ENCODE measurements at places on chromosomes 11 and 22.

DNA sequence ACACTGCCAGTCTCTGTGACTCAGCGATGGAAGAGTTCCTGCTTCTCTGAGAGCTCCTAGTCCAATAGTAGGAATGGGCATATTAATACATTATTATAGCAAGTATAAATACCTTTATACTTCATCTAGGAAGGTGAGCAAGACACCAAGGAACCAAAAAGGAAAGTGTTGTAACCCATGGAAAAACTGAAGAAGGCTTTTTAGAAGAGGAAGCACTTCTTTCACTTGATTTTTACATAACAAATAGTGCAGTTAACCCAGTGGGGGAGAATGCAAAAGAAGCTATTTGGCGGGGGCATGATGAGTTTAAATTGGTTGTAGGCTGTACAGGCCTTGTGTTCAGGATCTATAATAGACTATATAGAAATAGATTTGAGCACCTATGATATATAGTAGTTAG, 31.2 kb upstream of the C11orf87 start:
- DNase-seq: no peak

GRCh38 chr22:43829904-43830851, 18.1 kb upstream of the EFCAB6 start:
- no peak for DNase-seq

- no peak for DNase-seq
Measured at GRCh38 chr22:35684270-35684700, 33.4 kb upstream of the APOL5 start.

- no peak for DNase-seq
Measured at GRCh38 chr11:132904607-132905006, 627.7 kb downstream of the OPCML start.

DNA sequence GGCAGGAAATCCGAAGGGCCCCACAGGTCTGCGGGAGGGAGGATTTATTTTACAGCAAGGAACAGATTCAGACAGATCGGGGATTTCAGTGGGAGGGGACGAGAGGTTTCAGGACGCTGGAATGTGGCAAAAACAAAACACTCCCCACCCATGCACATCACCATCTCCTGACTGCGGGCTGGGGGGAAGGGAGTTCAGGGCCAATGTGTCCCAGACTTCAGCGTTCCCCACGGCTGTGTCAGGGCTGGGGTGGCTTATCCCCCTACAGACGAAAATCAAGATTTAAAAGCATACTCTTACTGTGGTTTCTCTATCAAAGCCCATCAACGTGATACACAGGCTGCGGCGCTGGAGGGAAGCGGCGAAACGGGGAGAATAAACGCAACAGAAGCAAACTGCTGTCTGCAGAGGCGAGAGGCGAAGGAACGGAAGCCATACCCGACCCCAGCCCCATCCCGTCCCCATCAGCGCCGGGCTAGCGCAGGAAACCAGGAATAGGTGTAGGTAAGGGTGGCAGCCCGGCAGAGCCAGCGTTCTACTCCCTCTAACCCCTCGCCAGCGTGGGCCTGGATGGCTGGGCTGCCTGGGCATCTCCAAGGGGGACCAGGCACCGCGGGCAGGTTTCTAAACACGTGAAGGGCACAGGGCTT, 2.7 kb downstream of the TENM4 start:
- no peak for DNase-seq

DNA sequence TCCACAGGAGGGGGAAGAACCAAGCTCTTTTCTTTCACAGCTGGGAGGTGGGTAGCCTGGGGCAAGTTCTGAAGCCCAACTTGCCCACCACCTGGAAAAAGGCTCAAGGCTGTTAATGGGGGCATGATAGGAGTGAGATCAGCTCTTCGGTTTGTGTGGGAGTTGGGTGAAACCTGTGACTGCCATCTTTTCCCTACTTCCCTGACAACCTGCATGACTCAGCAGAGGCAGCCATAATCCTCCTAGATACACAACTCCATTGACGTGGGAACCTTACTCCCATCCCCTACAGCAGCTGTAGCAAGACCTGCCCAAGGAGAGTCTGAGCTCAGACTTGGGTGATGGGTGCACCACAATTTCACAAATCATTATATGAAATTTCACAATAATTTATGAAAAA, 13.3 kb upstream of the OOSP4B start:
- no peak for DNase-seq

DNA sequence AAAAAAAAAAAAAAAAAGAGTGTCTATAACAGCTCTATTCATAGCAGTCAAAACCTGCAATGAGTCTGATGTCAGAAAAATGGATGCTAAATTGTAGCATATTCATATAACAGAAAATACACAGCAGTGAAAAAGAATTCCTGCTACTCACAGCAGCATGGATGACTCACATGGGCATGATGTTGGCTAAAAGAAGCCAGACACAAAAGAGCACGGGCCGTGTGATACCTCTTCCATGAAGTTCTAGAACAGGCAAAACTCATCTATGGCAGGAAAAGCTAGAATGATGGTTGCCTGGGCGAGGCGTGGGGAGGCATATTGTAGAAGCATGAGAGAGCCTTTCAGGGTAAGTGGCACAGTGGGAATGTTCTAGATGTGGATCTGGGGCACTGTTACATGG, 18.9 kb downstream of the PLAAT3 start:
- no peak for DNase-seq

GRCh38 chr11:70368961-70369360, 29.4 kb upstream of the CTTN start:
- no peak for DNase-seq

DNA sequence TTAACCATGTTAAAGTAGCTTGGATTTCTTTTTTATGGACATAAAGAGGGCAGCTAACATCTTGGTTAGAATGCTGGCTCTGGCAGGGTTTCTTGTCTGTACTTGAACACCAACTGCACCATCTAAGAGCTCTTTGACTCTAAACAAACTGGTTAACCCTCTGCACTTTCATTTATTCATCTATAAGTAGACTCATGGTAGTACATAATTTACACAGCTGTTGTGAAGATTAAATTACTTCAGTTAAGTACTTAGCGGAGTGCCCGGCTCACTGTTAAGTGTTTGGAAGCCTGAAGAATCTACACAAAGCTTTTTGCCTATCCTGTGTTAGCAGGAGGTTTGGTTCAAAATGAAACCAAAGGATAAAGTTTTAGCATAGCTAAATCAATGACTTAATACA, 846.2 kb upstream of the API5 start:
- no peak for DNase-seq

DNA sequence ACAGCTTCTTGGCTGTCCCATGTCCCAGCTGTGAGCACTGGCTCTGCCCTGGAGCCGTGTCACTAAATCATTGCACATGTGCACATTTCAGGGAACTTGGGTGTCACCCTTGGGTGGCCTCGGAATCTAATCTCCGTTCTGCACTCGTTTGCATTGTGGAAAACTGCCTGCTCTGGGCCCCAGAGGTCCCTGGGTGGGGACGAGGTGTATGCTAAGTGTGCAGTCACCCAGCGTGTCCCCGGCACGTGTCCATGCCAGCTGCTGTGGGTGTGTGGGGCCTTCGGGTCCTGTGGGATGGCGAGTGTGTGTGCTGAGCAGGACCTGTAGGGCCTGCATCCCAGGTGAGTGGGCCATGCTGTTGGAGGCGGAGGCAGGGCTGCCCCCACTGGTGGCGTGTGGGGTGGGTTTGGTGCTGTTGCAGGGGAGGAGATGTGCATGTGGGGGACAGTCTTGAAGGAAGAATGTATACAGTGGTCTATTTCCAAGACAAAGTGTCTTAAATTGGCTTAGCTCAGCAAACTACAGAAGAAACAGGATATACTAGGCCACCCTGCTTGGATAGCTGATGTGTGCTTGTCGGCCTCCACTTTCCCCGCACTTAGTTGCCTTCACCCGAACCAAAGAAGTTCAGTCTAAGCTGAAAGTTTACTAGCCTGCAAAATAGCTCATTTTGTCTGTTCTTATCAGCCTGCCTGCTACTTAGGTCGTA, 14.6 kb downstream of the TANGO2 start:
- no peak for DNase-seq

DNA sequence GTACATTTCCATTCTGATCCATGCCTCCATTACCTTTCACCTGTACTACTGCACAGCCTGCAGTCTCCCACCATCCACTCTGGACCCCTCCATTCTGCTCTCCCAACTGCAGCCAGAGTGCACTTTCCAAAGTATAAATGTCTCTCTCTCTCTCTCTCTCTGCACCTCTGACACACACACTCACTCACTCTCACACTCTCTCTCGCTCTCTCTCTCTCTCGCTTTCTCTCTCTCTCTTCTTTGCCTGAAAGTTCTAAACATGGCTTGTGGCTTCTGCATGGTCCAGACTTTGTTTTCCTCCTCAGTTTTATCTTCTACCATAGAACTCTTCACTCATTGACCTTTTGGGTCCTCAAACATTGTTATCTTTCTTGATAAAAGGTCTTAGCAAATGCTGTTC, 76.6 kb downstream of the WNT11 start:
- DNase-seq: no peak

DNA sequence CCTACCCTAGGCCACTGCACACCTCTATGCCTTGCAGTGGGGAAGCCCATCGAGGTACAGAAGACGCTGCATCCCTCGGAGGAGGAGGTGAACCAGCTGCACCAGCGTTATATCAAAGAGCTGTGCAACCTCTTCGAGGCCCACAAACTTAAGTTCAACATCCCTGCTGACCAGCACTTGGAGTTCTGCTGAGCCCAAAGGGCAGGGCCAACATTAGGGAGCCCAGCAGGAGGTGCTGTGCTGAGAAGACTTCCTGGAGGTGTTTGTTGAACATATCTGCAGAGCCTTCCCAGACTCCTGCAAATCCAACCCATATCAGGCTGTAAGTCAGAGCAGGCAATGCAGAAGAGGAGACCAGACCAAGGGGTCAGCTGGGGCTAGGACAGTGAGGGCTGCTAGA, 13.5 kb downstream of the MOGAT2 start:
- no peak for DNase-seq

GRCh38 chr22:25451480-25452114, 112.9 kb upstream of the GRK3 start:
- DNase-seq: no peak

DNA sequence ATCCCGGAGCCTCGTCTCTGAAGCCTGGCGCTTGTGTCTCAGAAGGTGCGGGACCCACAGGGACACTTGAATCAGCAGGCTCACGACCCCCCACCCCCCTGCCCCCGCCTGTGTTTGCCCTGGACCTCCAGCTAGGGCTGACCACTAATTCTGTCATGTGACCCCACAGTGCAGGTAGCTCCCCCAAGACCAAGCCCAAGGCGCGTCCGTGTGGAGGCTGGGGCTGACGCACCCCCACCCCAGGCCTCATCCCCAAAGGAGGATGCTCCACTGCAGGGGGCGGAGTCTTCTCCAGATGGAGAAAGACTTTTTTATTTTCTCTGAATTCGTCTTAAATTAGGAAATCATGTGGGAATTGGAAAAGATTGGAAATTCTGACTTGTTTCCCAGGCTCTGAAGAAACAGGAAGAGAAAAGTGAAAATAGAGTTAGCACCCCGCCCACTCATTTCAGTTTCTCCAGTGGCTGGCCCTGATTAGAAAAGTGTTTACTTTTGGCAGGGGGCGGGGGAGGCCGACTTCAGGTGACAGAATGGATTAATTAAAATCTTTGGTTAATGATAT, 1.0 kb upstream of the RELA start:
- DNase-seq: no peak

DNA sequence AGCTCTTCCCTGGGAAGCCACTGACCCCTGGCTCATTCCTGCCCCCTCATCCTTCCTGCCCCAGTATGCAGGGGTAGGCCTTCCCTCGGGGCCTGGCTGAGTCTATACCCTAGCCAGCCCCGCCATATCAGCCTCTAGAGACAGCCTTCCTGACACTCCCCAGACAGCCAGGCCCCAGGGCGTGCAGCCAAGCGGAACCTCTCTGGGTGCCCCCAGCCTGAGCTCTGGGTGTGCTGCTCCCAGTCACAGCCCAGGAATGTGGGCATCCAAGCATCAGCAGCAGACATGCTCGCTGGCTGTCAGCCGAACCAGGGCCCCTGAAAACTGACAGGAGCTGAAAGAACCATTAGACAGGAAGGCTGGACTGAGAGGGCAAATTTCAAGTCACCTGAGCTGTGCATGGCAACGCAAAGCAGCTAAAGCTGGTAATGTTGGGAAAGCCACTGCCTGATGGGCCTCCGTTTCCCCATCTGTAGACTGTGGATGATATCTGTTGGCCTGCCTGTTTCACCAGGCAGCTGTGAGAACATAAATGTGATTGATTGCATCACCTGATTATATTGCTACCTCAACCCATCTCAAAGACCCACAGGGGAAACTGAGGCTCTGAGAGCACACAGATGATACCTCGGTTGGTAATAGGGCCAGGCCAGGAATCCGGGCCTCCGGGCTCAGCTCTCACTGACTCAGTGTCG, 93.2 kb downstream of the LRRC32 start:
- DNase-seq: peak; percentile 46

- no peak for DNase-seq
Measured at GRCh38 chr11:120643284-120643683, 131.7 kb downstream of the GRIK4 start.

GRCh38 chr11:72996959-72997358, 145.2 kb downstream of the FCHSD2 start:
- no peak for DNase-seq

- DNase-seq: no peak
Measured at GRCh38 chr11:115153135-115153534, 351.1 kb downstream of the CADM1 start.

DNA sequence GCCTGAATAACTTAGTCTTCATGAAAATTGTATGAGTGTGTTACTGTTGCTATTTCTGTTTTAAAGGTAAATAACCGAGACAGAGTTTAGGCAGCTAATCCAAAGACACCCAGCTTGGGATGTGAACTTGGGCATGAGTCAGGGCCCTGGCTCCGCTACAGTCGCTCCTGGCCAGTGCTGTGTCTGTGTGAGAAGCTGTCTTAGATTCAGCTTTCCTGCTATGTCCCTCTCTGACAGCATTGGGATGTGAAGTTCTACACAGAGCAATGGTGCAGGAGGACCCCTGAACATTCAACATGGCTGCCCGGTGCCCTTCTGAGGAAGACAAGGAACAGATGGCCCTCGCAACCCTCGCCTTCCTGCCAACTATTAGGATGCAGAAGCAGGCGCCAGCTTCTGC, 49.4 kb downstream of the GALNT18 start:
- DNase-seq: no peak

DNA sequence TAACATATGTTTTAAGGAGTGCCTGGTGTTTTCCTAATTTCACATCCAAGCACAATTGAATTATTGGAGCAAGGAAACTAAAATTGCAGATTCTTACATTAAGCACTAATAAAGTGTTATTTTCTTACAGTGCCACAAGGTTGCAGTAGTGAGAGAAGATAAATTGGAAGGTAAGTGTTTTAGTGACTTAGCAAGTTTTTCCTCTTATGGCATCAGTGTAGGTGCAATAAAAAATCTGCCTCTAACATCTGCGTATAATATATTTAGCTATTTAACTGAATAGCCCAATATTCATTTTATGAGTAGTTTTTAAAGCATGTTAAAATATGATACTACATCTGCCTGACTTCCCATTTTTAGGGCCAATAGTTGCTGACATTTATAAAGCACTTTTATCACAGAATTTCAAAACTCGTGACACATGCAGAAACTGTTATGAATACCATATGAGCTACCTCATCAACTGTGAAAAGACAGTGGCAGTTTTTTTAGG, 19.0 kb downstream of the POLD3 start:
- DNase-seq: peak; percentile 13
